ENCODE measurements at places on chromosomes 13 and 19. TPM values are rescaled to one million over a fixed set of nuclear protein-coding genes. Genes with fewer than 3 reads are reported as not detected.

The SCN1B gene
- total RNA-seq, result 23.6 TPM

The SIAH3 gene
- under 0.01 TPM for total RNA-seq

The FGF21 gene
- not detected for total RNA-seq

The CEACAM7 gene
- total RNA-seq, result 0.52 TPM

The NLRP11 gene
- not detected for total RNA-seq

The KIR3DL2 gene
- not detected for total RNA-seq

The WDR88 gene
- not detected for total RNA-seq

The CCDC61 gene
- 7.8 TPM for total RNA-seq

The IGSF23 gene
- total RNA-seq, result not detected

The CEACAM8 gene
- not detected for total RNA-seq

The PNMA8A gene
- total RNA-seq, result 4.3 TPM

The S1PR4 gene
- total RNA-seq, result 1.8 TPM

The FPR3 gene
- total RNA-seq, result 4.9 TPM

The TMPRSS9 gene
- not detected for total RNA-seq

The ACER1 gene
- total RNA-seq, result not detected

The SYDE1 gene
- total RNA-seq, result 6.3 TPM

The PCSK4 gene
- 5.2 TPM for total RNA-seq

The DAPK3 gene
- 44.5 TPM for total RNA-seq

The ZNF726 gene
- 2.0 TPM for total RNA-seq

The JSRP1 gene
- not detected for total RNA-seq

The MIA gene
- total RNA-seq, result 5.9 TPM

The SPRED3 gene
- total RNA-seq, result under 0.01 TPM

The STX10 gene
- total RNA-seq, result 65.3 TPM

The KRTDAP gene
- not detected for total RNA-seq

The USHBP1 gene
- 9.2 TPM for total RNA-seq

The C19orf44 gene
- total RNA-seq, result 4.9 TPM

The CCDC8 gene
- 13.0 TPM for total RNA-seq

The OVOL3 gene
- not detected for total RNA-seq

The EBI3 gene
- total RNA-seq, result 27.5 TPM

The PCDH9 gene
- 3.6 TPM for total RNA-seq

The AMER2 gene
- not detected for total RNA-seq

The COX6B2 gene
- 1.6 TPM for total RNA-seq

The RNASEH2A gene
- 1.3 TPM for total RNA-seq

The UBE2L5 gene
- total RNA-seq, result not detected

The SYNE4 gene
- 9.3 TPM for total RNA-seq

The KASH5 gene
- total RNA-seq, result 0.66 TPM

The CLEC11A gene
- total RNA-seq, result 5.2 TPM

The REEP6 gene
- total RNA-seq, result 16.6 TPM

The EFNA2 gene
- not detected for total RNA-seq

The CBY2 gene
- not detected for total RNA-seq

The HIPK4 gene
- not detected for total RNA-seq

The EDDM13 gene
- total RNA-seq, result not detected

The YJEFN3 gene
- 2.6 TPM for total RNA-seq

The ACP4 gene
- not detected for total RNA-seq

The ATP8B3 gene
- 0.52 TPM for total RNA-seq

The NEK5 gene
- 0.33 TPM for total RNA-seq

The GDF15 gene
- 40.5 TPM for total RNA-seq

The CADM4 gene
- 2.6 TPM for total RNA-seq

The IFNL1 gene
- total RNA-seq, result not detected

The NAPSA gene
- 1.8 TPM for total RNA-seq

The LILRA6 gene
- total RNA-seq, result not detected

The ZNF835 gene
- total RNA-seq, result 4.0 TPM

The TUBA3C gene
- not detected for total RNA-seq

The ZNF709 gene
- total RNA-seq, result 2.3 TPM

The DPF1 gene
- not detected for total RNA-seq

The SIGLEC14 gene
- not detected for total RNA-seq

The MCF2L gene
- 37.4 TPM for total RNA-seq

The ZNF426 gene
- total RNA-seq, result 3.6 TPM
